ENCODE measurements at places on chromosomes 16 and 17. TPM values are rescaled to one million over a fixed set of nuclear protein-coding genes. Genes with fewer than 3 reads are reported as not detected.

DNA sequence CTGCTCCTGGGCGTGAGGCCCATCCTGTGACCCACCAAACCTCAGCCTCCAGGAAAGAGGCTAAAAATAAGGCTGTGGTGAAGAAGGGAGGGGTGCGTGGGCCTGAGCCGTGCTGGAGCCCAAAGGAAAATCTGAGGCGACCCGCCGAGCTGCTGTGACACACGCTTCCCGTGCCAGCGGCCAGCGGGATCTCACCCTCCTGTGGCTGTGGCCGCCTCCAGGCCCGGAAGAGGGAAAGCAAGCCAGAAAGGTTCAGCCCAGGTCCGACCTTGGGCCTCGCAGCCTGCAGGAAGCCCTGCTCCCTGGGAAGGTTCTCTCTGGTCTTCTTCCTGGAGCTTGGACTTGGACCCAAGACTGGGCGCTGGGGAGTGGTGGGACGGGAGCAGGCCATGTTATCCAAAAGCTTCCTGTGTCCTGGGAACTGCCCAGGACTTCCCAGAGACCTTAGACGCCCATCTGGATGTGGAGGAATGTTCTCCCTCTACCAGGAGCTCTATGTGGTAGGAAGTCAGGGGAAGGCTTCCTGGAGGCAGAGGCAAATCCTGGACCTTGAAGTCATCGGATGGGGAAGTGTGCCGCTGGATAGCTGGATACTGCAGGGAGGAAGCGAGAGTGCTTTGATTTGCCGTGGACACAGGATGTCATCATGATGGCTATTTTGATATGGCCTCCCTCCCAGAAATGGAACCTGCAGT, 11.4 kb downstream of the SPNS2 start:
- no peaks in the 10 kb centered on the region for H3K4me1 ChIP-seq
- DNase-seq, result peak; percentile 89

DNA sequence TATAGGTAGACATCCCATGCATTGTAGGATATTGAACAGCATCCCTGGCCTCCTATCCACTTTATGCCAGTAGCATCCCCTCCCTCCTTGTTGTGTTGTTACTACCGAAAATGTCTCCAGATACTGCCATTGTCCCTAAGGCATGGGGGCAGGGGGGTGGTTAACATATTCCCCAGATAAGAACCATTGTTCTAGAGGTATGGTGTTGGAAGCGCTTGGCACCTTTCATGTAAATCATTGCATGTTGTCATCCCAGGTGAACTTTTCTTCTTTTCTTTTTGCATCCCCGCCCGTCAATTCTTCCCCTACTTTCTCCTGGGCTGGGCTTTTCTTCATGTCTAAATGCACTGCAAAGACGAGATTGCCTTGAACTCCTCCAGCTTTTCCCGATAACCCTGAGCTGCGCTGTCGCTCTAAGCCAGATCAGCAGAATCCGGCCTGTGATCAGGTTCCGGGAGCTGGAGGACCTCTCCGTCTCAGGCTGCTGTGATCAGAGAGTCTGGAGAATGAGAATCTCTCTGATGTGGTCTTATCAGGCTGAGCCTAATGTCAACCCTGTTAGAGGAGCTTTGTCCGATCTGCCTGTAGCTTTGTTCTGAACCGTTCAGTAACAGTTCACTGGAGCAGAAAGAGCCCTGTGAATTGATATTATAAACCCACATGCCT, 76.2 kb downstream of the RBFOX1 start:
- H3K4me1 ChIP-seq, result no peaks in the 10 kb centered on the region
- H3K27me3 ChIP-seq, result no peaks in the 10 kb centered on the region
- peak; percentile 12 for DNase-seq
- no peak overlapping the region for H3K4me3 ChIP-seq
- no peaks in the 10 kb centered on the region for H3K36me3 ChIP-seq
- H3K27ac ChIP-seq, result no peak overlapping the region

Gene HBZ
- not detected for total RNA-seq

Gene SLC52A1
- total RNA-seq, result 0.19 TPM
